ENCODE measurements at places on chromosomes 5 and 9. TPM values are rescaled to one million over a fixed set of nuclear protein-coding genes. Genes with fewer than 3 reads are reported as not detected.

TIMD4 gene
- polyA plus RNA-seq = not detected

HMCN2 gene
- not detected for polyA plus RNA-seq

SMIM33 gene
- polyA plus RNA-seq = not detected

GRCh38 chr9:10079284-10079964 is 533.4 kb downstream of the PTPRD start:
- H3K27me3 ChIP-seq = no peaks in the 10 kb centered on the region
- no peak for DNase-seq
- no peaks in the 10 kb centered on the region for H3K4me1 ChIP-seq
- no peak overlapping the region for H3K4me3 ChIP-seq

DNA sequence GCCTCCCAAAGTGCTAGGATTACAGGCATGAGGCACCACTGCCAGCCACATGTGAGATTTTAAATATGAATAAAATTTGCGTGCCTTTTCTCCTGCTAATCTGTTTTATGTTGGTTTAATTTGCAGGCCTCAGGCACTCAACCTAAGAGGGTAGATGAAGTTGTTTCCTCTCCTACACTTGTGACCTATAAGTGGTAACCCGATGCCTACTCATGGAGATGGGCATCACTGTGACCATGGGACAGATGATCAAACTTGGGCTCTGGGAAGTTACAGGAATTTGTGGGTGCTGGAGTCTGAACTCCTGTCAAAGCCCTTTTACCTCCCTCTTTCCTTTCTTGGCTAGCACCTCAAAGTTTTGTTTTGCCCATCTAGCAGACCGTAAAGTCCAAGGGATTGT is 1.1 kb downstream of the SLC28A3 start:
- H3K36me3 ChIP-seq = no peaks in the 10 kb centered on the region
- H3K27ac ChIP-seq = no peak overlapping the region
- H3K4me3 ChIP-seq = no peak overlapping the region
- H3K27me3 ChIP-seq = peaks cover 2% of the 10 kb centered on the region
- DNase-seq = no peak

DNA sequence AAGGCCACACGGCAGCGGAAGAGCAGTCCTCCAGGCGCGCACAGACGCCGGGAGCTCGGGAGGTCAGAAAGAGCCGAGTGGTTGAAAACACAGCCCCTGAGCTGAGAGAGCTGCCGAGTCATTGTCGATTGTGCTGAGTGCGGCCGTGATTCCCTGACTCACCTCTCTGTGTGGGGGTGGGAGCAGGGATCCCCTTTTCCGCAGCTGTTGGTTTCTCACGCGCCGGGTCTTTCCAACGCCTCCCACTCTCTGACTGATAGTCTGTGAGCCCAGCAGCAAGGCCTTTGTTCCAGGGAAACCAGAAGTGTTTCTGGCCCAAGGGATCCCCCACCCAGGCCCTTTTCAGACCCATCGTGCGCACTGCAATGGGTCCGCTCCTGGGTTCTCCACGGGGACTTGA is 97.3 kb downstream of the MRPL36 start:
- DNase-seq = no peak
- H3K4me1 ChIP-seq = no peaks in the 10 kb centered on the region
- no peak overlapping the region for H3K4me3 ChIP-seq

Data from immature natural killer cell (primary cell).